ENCODE measurements at places on chromosomes 5 and 9.
A peak's percentile ranks its signal among the peaks of the same experiment; 100 is the strongest.

DNA sequence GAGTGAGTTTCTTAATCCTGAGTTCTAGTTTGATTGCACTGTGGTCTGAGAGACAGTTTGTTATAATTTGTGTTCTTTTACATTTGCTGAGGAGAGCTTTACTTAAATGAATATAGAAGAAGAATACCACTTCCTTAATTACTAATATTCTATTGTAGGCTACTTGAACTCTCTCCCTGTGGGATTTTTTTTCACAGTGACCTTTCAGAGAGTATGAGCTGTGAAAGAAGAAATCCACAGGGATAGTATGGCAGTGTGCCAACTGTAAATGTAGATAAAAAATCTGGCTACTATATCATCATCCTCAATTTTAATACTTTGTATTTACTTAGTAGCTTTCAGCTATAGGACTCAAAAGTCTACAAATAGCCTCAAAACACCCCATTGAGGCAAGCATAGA, 67.3 kb downstream of the COMMD10 start:
- DNase-seq, result no peak

DNA sequence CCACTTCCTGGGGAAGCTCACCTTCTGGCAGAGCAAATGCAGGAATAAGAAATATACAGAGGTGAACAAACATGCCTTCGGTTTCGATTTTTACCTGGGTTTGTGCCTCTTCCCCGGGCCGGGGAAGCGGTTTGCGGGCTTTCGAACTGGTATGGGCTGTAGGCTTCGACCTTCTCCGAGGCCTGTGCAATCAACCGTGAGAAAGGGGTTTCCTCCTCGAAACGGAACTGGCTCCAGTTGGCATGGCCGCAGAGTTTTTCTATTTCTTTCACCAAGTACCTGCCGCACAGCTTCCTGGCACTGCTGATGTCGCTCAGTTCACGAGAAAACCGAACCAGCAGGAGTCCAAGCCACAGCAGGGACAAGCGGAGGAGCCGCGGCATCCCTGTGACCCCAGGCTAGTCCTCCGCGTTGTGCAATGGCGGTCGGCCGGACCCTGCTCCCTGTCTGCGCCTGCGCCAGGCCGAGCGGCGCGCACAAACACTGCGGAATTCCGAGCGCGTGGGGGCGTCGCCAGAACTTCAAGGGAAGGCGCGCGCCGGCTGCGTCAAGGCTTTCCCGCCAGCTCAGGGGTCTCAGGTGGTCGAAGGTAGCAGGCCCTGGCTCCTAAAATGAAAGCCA, at the start of gene INSL6:
INSL6 (minus strand) TSS at position 420 of the 621 bp plus-strand sequence; CDS start at position 383, 37 bp downstream.
- no peak for DNase-seq

DNA sequence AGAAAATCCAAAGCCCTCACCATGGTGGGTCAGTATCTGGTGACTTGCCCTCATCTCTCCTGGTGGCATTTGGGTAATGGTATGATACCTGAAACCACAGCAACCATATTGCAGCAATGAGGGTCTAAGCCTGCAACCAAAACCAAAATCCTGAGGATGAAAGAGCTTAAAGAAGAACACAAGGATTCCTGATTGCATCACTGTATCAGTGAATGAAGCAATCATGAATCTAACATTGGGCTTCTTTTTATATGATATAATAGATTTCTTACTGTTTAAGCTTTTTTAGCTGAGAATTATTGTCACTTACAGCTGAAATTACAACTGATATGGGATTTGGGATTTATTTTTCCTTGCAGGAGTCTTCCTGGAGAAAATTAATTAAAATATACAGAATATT, 269.9 kb downstream of the MEF2C start:
- peak; percentile 18 for DNase-seq

GRCh38 chr5:133265720-133266526, 214.1 kb downstream of the HSPA4 start:
- no peak for DNase-seq

DNA sequence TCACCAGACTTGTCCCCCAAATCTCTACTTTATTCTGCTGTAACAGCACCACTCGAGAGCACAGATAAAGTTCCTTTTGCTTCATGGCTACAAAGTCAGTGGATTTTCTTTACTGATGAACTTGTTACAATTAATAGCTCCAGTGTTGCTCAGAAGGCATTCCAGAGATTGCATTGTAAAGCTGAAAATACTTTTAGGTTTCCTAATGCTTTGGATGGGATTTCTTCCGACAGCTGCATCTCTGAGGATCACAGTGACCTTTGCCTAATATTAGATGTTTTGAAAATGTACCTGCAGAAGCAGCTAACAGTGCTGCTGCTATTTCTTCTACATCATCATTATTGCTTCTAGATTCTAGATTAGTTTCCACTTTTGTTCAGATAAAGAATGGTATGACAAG, 58.8 kb upstream of the TMEM171 start:
- peak; percentile 52 for DNase-seq

GRCh38 chr9:37902796-37903646, 906 bp downstream of the SLC25A51 start:
- DNase-seq, result peak; percentile 67

- no peak for DNase-seq
These were observed 41.2 kb downstream of the PDCD1LG2 start for GRCh38 chr9:5551368-5552150.

GRCh38 chr9:133813749-133814585, 75.8 kb upstream of the SARDH start:
- no peak for DNase-seq

DNA sequence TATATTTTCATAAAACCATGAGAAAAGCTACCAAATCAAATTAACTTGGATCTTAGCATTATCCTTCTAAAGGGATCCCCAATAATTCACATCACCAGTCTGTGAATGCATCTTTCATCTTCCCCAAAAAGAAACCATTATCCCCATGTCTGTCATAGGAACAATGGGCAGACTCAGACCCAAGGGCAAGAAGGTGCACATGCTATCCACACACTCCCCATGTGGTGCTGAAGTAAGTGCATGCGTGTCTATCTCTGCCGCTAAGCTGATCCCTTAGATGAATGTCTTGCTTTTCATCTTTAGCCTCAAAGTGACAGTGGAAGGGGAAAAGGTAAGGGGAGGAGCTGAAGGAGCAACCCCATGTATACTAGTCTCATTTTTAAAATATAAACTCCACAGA, 10.2 kb downstream of the SPOCK1 start:
- DNase-seq, result no peak

GRCh38 chr5:40679913-40680681, at the start of gene PTGER4:
Gene PTGER4 (plus strand): TSS chr5:40679915. CDS start chr5:40680994, 1,079 bp downstream.
- peak; percentile 44 for DNase-seq

DNA sequence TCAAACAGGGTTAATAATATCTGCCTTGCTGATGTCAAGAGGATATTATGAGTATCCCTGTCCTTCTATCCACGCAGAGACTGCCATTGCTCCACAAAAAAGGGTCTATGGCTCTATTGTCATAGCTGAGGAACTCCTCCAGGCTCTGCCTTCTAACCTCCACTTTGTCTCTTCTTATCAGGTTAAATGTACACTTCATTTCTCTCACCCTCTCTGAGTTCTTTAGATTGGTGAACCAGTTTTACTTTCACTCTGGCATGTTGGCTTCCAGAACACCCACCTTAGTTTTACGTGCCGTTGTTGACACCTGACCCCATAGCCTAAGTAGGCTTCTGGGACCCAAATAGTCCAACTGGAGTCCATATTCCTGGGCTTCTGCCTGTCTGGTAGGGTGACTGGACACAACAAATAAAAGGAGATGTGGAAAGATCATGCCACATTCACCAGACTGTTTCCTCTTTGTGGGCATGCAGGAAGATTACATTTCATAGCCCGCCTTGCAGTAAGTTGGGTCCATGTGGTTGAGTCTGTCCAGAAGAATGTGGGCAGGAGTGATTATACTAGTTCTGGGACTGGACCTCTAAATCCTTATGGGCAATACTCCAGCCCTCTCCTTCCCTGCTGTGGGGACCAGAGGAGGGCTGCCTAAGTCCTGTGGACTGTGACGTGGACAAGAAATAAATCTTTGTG, 350.4 kb upstream of the CLINT1 start:
- peak; percentile 1 for DNase-seq

- no peak for DNase-seq
These were observed 280.1 kb downstream of the KIF4B start for GRCh38 chr5:155293605-155294178.

- DNase-seq, result no peak
These were observed 455 bp upstream of the FER start for GRCh38 chr5:108747111-108747773.

DNA sequence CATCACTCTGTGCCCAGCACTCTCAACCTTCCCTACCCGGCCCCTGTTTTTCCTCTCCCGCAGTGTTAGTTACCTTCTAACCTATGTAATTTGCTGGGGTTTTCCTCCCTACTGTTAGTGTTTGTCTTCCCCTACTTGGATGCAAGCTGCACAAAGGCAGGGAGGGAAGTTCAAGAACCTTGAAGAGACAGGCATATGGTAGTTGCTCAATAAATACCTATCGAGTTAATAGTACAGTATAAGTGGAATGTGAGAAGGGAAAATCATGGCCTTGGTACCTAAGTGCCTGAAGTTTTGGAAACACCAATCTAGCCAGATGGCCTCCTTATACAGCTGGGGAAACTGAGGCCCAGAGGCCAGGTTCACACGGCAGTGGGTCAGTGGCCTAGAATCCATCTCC, 24.2 kb downstream of the PDGFRB start:
- DNase-seq, result no peak

DNA sequence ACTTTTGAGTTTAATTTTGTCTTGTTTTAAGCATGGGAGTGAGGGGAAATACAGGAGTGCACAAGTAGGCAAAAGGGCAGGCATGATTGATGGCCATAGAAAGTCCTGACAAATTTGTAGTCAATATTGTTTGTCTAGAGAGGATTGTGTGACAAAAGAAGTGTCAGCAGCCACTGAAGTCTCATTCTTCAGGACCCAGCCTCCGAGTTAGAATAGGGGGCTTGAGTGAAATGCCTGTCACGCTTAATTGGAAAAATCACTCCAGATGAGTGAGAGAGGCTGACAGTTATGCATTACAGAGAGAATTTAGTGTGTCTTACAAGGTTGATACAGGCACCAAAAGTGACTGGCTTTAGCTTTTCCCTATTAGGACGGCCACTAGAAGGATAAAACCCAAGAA, 81.9 kb upstream of the RPS23 start:
- no peak for DNase-seq

DNA sequence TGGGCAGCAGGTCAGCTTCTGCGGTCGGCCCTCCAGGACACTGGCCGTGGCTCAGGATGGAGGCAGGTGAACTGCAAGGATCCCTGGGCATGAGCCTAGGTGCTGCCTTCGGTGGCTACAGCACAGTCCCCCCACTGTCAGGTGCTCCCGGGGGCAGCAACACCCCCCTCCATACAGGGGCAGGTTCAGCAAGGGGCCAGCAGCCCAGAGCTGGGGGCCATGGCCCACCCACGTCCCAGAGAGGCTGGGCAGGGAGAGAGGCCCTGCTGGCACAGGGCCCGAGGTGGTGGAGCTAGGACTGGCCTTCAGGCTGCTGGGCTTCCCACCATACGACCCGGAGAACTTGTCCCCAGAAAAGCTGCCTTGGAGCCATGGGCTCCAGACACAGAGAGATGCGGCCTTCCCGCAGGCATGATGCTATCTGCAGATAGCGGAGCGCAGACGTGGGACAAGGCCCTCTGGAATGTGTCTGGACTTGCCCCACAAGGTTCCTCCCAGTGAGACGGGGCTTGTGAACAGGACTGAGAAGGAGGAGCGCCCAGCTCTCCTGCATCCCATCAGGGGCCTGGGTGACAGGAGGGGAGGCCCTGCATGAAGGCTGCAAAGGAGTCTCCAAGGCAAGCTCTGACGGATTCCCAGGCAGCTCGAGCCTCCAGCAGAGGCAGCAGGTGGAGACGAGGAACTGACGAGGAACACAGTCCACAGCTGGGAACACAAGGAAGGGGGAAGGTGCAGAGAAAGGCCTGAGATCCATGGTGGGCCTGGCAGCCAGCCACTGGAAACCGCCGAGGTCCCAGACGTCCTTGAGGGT, 111.1 kb downstream of the VAV2 start:
- DNase-seq, result no peak

DNA sequence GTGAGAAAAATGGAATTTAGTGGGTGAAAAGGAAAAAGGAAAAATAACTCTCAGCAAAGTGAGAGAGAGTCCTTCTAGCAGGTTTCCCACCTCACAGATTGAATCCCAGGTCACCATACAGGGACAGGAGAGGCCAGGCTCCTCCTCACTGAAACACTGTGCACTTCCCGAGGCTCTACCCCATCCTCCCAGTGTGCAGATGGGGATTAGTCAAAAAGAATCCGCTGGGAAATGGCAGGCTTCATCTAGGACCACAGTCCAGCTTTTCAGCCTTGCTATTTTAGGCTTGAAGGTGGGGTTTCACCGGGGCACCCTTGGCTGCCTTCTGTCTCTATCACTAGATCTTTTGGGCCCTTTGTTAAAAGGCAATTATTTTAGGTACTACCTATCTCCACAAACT, 47.8 kb downstream of the YIPF5 start:
- no peak for DNase-seq

DNA sequence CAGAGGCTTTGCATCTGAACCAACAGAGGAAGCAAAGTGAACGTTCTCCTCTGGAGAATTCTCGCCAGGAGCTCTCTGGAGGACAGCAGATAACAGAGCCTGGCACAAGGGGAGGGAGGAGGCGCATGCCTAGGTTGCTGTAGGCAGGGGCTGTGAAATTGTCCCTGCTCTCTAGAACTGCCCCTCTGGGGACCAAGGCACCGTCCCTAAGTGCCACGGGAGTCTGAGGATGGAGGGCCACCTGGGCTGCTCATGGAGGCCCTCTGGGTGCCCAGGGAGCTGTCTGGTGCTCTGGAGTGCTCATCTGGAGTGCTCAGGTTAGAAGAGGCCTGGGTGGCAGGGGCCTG, 77.6 kb downstream of the CACNA1B start:
- no peak for DNase-seq

DNA sequence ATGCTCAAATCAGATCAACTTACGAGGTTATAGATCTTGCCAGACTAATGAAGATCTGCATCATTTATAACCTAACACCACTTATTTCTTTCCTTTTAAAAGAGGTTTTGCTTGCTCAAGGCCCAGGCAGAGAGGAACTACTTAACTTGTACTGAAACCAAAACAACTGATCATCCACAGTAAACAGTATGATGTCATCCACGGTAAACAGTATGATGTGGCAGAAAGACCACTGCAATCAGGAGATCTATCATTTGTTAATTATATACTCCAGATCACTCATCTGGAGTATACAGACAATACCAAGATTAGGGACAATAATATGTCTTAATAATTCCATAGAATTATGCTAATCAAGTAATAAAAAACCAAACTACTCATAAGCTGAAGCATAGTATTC, 116.8 kb downstream of the ADAMTS6 start:
- DNase-seq, result no peak

DNA sequence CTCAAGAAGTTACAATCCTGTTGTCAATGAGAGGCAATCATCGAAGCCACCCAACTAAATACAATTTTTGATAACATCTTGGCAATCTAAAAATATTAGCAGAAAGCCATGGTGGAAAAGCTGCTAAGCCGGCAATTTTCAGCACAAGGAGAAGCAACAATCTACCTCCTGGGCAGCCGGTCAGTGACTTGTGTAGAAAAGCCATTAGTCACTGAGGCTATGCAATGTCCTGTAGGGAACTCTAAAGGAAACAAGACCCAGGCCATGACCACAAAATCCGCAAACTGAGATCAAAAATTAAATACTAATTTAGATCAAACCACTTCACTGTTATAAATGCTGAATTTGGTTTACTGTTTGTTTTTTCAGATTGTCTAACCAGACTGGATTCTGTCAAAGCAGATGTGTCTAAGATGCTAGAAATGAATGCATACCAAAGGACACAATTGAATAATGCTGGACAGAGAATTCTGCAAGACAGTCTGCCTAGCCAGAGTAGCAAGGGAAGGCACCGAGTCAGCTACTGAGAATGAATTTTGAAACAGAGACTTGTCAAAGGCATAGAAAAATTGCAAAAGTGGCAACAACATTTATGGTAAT, 384.8 kb downstream of the PRELID2 start:
- no peak for DNase-seq

Measured in adipocyte (in vitro differentiated cells).